Naive thymus-derived CD4-positive, alpha-beta T cell (primary cell): ENCODE measurements at places on chromosomes 4 and X. TPM values are rescaled to one million over a fixed set of nuclear protein-coding genes. Genes with fewer than 3 reads are reported as not detected.
A peak's percentile ranks its signal among the peaks of the same experiment; 100 is the strongest.

GRCh38 chrX:40097141-40097503 is 636 bp downstream of the BCOR start:
- peak; percentile 33 for DNase-seq
- H3K4me1 ChIP-seq, result peaks cover 12% of the 10 kb centered on the region
- no peaks in the 10 kb centered on the region for H3K27me3 ChIP-seq
- H3K27ac ChIP-seq, result peak overlapping the region; percentile 80
- no peak overlapping the region for H3K4me3 ChIP-seq
- no peaks in the 10 kb centered on the region for H3K36me3 ChIP-seq

DNA sequence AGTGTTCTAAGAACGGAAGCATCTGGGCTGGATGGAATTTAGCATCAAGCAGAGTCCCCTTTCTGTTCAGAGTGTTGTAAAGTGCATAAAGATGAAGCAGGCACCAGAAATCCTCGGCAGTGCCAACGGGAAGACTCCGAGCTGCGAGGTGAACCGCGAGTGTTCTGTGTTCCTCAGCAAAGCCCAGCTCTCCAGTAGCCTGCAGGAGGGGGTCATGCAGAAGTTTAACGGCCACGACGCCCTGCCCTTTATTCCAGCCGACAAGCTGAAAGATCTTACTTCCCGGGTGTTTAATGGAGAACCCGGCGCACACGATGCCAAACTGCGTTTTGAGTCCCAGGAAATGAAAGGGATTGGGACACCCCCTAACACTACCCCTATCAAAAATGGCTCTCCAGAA is 29.4 kb downstream of the NSD2 start:
- no peaks in the 10 kb centered on the region for H3K27me3 ChIP-seq
- no peaks in the 10 kb centered on the region for H3K4me1 ChIP-seq
- DNase-seq, result no peak
- no peak overlapping the region for H3K27ac ChIP-seq

DNA sequence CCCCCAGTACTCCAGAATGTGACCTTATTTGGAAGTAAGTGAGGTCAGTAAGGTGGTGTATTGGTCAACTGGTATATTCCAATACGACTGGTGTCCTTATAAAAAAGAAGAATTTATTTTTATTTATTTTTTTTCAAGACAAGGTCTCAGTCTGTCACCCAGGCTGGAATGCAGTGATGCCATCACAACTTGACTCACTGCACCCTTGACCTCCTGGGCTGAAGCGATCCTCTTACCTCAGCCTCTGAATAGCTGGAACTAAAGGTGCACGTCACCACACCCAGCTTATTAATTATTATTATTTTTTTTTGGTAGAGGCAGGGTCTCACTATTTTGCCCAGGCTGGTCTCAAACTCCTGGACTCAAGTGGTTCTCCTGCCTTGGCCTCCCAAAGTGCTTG is 115.1 kb upstream of the PITX2 start:
- no peak for DNase-seq
- H3K36me3 ChIP-seq, result no peaks in the 10 kb centered on the region
- no peaks in the 10 kb centered on the region for H3K4me1 ChIP-seq
- H3K4me3 ChIP-seq, result no peak overlapping the region
- H3K27ac ChIP-seq, result no peak overlapping the region
- no peaks in the 10 kb centered on the region for H3K27me3 ChIP-seq

EDA2R gene
- total RNA-seq, result 0.62 TPM

YIPF7 gene
- not detected for total RNA-seq

GRCh38 chrX:153959649-153960048 is 12.0 kb downstream of the HCFC1 start:
- H3K27ac ChIP-seq, result no peak overlapping the region
- DNase-seq, result no peak
- H3K27me3 ChIP-seq, result no peaks in the 10 kb centered on the region
- no peaks in the 10 kb centered on the region for H3K4me1 ChIP-seq

- H3K27ac ChIP-seq, result no peak overlapping the region
- H3K36me3 ChIP-seq, result no peaks in the 10 kb centered on the region
- no peaks in the 10 kb centered on the region for H3K4me1 ChIP-seq
- H3K27me3 ChIP-seq, result no peaks in the 10 kb centered on the region
- DNase-seq, result no peak
Measured at GRCh38 chr4:139142087-139142486, 34.9 kb downstream of the ELF2 start.

GRCh38 chr4:78483811-78484210 is 67.8 kb upstream of the ANXA3 start:
- no peaks in the 10 kb centered on the region for H3K36me3 ChIP-seq
- no peaks in the 10 kb centered on the region for H3K4me1 ChIP-seq
- H3K27ac ChIP-seq, result no peak overlapping the region
- H3K4me3 ChIP-seq, result no peak overlapping the region
- H3K27me3 ChIP-seq, result no peaks in the 10 kb centered on the region

- no peak overlapping the region for H3K4me3 ChIP-seq
- no peaks in the 10 kb centered on the region for H3K27me3 ChIP-seq
- DNase-seq, result no peak
Measured at GRCh38 chrX:48472851-48473703, 2.9 kb upstream of the FTSJ1 start.

- no peak overlapping the region for H3K4me3 ChIP-seq
- no peak overlapping the region for H3K27ac ChIP-seq
- H3K27me3 ChIP-seq, result no peaks in the 10 kb centered on the region
- no peaks in the 10 kb centered on the region for H3K4me1 ChIP-seq
- H3K36me3 ChIP-seq, result no peaks in the 10 kb centered on the region
- DNase-seq, result no peak
Measured at GRCh38 chrX:67720344-67720743, 176.5 kb downstream of the AR start.

- no peaks in the 10 kb centered on the region for H3K36me3 ChIP-seq
- no peak overlapping the region for H3K4me3 ChIP-seq
- no peaks in the 10 kb centered on the region for H3K27me3 ChIP-seq
- DNase-seq, result no peak
- H3K27ac ChIP-seq, result no peak overlapping the region
Measured at GRCh38 chr4:108227923-108228322, 59.2 kb upstream of the LEF1 start.

DNA sequence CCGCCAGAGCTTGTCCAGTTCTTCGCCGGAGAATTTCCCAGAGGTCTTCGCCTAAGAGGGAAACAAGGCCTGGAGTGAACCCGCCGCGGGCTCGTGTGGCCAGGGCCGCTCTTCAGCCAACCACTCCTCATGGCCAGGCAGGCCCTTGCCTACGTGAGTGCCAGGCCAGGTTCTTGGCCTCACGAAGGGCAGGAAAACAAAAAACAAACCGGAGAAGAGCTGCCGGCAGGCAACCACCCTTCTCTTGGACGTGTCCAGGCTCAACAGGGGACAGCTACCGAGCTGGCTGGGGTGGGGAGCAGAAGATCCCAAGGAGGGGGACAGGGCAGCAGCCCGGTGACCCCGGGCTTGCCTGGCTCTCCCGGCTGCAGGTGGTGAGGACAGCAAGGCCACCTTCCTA is 13.3 kb downstream of the LRPAP1 start:
- no peaks in the 10 kb centered on the region for H3K4me1 ChIP-seq
- no peak overlapping the region for H3K27ac ChIP-seq
- no peak overlapping the region for H3K4me3 ChIP-seq
- H3K27me3 ChIP-seq, result no peaks in the 10 kb centered on the region
